ENCODE measurements at places on chromosomes 2 and 18. TPM values are rescaled to one million over a fixed set of nuclear protein-coding genes. Genes with fewer than 3 reads are reported as not detected.

Gene RGPD4
- total RNA-seq = 0.05 TPM

Gene MITD1
- total RNA-seq = 61.5 TPM

Gene C2orf72
- 0.65 TPM for total RNA-seq

Gene ABCG5
- total RNA-seq = not detected

Gene SLC19A3
- not detected for total RNA-seq

Gene IHH
- 0.10 TPM for total RNA-seq

Data from activated naive CD4-positive, alpha-beta T cell treated with anti-CD3 and anti-CD28 coated beads, Interleukin-2, amount 10 ng/mL, durations not matched to agents 5 hours and 36 hours (primary cell).